ENCODE measurements at places on chromosomes 5 and 9. TPM values are rescaled to one million over a fixed set of nuclear protein-coding genes. Genes with fewer than 3 reads are reported as not detected.

DNA sequence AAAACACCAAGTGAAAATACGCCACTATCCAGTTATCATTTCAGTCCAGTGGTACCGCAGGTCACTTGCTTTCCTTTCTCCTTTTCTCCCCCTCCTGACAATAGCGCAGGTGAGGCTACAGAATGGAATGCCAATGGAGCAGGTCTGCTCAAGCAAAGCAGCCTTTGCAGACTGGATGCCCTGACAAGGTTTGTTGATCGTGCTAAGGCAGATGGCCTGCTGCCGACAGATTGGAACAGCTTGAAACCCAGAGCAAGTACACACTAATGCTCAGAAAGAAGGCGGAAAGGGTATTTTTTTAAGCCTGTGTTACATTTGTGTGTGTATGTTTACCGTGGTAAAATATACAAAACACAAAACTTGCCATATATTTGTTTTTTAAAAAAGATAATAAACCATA is 19.4 kb downstream of the SPACA9 start:
- H3K27ac ChIP-seq: no peak overlapping the region
- H3K4me1 ChIP-seq: no peaks in the 10 kb centered on the region
- H3K36me3 ChIP-seq: peaks cover 17% of the 10 kb centered on the region
- H3K4me3 ChIP-seq: no peak overlapping the region
- H3K27me3 ChIP-seq: no peaks in the 10 kb centered on the region

Gene C7
- total RNA-seq: 111 TPM

Gene CPLANE1
- 50.0 TPM for total RNA-seq

- no peak overlapping the region for H3K27ac ChIP-seq
- DNase-seq: no peak
- peaks cover 17% of the 10 kb centered on the region for H3K4me1 ChIP-seq
- no peak overlapping the region for H3K4me3 ChIP-seq
- no peaks in the 10 kb centered on the region for H3K27me3 ChIP-seq
Observed at GRCh38 chr5:144187699-144188294, 17.1 kb downstream of the KCTD16 start.

Gene LRRTM2
- total RNA-seq: 1.2 TPM

All from tibial nerve (tissue), 4 donors.